ENCODE measurements at places on chromosomes 1 and 21.

DNA sequence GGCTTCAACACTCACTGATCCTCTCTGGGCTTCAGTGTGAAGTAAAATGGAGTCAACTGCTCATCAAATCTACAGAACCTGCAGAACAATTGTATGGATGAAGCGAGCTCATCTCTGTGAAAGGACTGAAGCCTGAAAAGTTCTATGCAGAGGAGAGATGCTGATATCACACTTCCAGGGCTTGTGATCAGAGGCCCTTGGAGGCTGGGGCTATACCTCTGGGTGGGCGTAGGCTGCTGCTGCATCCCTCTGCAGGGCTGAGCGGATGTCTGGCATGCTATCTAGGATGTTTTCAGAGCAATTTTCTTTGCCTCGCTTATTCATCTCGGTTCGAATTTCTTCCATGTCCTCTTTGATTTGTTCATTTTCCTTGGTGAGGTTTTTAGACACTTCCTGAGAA, 17.6 kb downstream of the OLFML2B start:
- no peak for DNase-seq

- no peak for DNase-seq
Measured at GRCh38 chr1:115644109-115644508, 2.3 kb downstream of the VANGL1 start.

DNA sequence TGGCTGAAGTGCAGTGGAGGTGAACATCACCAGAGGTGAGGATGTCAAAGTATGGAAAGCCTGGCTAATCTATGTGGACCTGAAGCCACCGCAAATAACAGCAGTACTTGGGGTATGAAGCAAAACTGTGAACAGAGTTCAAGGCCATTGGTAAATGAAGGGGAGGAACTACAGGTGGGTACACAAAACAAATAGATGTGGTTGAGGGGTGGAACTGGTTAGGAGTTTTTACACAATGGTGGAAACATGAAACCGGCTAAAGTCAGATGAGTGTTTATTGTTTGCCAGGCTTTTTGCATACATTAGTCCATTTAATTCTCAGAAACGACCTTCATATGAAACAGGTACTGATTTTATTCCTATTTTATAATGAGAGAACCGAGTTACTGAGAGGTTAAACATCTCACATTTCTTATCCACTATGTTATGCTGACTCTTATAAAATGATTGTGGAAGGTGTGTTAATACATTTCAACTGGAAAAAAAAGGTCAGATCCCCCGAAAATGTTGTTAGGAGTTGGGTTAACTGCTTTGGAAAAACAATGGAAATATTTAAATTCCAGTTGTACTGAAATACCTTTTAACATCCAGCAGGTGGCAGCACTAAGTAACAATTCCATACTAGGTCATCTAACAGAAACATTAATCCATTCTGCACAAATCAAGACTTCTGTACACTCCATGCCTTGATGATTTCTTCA, 44.3 kb upstream of the GTF2B start:
- DNase-seq, result peak; percentile 48

DNA sequence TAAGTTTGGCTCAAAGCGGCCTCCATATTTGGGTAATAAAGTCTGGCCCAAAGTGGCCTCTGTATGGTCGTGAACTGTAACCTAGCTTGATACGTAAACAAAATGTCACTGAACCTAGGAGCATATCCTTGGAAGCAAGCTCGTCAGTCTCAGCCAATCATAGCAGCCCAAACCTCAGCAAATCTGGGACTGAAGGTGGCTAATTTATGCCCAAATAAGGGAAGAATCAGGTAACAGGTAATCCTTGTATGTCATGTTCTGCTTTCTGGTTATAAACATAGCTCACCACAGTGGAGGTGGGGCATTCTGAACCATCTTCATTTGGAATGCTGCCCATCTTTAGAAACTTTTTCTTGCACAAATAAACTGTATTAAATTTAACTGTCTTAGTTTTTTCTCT, 281.1 kb downstream of the TTLL7 start:
- DNase-seq, result no peak

DNA sequence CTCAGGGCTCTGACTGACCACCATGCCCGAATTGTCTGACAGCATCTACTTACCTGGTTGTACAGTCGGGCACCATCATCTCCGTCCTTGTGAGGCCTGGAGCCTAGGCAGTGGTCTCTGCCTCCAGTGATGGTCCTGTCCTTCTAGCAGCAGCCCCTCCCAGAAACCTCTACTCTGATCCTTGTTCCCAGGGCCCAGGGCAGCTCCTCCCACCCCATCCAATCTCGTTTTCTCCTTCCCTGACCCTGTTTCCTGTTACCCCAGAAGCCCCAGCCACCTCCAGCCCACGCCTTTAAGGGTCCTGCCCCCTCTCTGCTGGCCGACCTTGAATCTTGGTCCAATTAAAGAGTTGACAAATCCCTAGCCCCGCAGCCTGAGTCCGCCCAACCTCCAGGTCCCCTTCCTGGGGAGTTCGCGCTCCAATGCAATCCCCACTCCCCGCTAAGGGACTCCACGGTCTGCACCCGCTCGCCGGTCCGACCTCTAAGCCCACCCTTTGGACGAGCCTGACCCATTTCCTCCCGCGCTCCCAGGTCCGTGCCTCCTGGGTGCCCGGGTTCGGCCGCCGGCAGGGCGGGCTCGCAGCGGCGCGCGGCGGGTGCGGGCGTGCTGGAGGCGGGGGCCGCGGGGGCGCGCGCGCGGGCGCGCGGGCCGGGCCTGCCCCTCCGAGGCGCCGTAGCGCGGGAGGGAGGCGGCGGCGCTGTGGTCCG, at the start of gene B4GALT2:
Gene B4GALT2 (plus strand): TSS at position 660 of the 710 bp plus-strand sequence. CDS start 1,951 bp downstream, outside the sequence.
- no peak for DNase-seq

- DNase-seq, result no peak
Measured at GRCh38 chr1:213443415-213443814, 392.4 kb downstream of the RPS6KC1 start.

GRCh38 chr1:30194741-30195423, 528.5 kb downstream of the MATN1 start:
- DNase-seq, result no peak

DNA sequence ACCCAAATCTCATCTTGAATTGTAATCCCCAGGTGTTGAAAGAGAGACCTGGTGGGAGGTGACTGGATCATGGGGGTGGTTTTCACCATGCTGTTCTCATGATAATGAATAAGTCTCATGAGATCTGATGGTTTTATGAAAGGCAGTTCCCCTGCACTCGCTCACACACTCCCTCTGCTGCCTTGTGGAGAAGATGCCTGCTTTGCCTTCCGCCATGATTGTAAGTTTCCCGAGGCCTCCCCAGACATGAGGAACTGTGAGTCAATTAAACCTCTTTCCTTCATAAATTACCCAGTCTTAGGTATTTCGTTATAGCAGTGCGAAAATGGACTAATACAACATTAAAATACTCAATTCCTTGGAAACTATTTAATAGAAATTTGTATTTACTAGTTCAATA, 99.2 kb downstream of the PROX1 start:
- DNase-seq, result no peak

DNA sequence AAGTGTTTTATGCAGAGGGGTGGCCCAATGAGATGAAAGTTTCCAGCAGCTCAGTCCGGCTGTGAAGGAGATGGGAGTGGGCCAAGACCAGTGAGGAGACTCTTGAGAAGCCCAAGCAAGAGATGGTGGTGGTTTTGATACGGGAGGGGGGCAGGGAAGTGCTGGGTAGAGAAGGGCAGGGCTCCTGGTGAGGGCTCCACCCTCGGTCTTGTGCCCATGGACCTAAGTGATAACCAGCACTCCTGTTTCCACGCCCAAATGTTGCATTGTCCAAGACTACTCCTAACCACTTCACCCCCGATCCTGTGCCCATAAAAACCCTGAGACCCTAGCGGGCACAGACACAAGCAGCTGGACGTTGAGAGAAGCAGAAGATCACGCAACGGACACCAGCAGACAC, 140.9 kb downstream of the MIS18A start:
- DNase-seq, result no peak

GRCh38 chr1:2979191-2980072, 41.8 kb upstream of the ACTRT2 start:
- DNase-seq, result no peak

GRCh38 chr1:19205403-19205802, 4.7 kb downstream of the UBR4 start:
- no peak for DNase-seq

DNA sequence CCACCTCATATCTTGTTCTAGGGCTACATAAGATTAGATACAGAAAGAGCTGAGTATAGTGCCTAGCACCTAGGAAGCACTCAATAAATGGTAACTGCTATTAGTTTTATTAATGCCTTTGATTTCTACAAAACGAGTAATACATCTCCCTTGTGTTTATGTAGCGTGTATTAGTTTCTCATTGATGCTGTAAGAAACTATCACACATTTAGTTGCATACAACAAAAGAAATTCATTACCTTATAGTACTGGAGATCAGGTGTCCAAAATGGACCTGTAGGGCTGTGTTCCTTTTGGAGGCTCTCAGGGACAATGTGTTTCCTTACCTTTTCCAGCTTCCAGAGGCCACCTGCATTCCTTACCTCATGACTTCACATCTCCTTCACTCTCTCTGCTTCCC, 961 bp upstream of the ERO1B start:
- DNase-seq, result no peak

- no peak for DNase-seq
Measured at GRCh38 chr1:116465845-116466685, 93.0 kb downstream of the ATP1A1 start.

DNA sequence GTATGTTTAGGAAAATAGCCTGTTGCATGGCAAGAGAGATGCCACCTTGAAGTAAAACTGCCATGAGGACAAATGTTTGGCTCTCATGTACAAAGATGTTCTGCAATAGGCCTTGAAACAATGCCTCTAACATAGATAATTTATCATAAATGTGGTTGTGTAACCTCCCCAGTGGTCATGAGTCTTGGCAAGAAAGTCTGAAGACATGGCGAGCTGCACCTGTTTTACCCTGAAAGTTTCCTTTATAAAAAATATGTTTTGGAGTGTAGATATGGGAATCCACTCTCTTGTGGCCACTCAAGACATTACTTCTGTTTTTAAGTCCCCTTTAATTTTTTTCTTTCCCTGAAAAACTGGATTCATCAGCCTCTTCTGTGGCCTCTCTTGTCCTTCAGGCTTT, 2217.1 kb downstream of the NCAM2 start:
- no peak for DNase-seq

DNA sequence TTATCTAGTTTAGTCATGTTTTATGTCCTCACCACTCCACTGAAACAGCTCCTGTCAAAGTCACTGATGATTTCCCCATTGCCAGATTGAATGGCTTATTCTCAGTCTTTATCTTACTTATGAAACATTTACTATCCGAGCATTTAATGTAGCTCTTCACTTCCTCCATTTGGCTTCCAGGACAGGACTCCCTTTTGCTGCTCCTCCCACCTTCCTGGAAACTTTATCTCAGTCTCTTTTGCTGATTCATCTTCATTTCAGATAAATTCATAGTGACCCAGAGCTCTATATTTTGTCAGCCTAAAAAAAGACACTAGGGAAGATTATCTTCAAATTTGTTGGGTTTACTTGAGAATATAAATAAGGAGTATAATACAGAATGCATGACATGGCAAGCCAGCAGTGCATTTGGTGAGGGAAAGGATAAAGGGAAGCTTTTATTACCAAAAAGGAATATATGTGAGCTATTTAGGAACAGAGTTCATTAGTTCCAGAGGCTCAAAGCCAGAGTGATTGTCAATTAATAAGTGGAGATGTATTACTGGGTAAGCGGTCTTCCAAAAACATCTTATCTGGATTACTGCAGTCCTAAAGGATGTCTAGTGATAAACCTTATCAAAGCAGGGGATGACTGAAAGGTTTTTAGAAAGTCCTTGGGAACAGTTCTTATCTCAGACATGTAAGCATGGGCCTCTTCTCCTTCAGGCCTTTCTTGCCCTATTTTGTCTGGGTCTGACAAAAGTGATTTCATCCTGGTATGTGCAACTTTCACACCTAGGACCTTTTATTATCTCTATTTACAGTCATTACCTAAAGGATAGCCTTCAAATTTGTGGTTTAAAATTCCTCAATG, 25.6 kb downstream of the IL23R start:
- no peak for DNase-seq

DNA sequence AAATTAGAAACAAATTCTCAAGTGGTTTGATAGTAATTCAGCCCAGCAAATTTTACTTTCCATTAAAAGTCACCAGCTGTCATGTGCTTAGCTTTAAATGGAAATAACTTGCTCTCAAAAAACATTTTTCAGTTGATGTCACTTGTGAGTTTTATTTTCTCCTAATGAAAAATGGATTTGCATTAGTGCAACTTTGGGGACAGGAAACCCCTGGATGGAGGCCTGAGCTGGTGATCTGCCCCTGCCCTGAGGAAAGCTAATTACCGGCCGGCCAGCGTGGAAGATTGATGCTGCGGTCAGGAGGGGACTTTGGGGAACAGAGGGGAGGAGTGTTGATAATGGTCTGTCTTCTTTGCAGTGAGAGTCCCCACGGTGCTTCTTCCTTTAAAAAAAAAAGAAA, 66.8 kb upstream of the ANGPTL1 start:
- no peak for DNase-seq

DNA sequence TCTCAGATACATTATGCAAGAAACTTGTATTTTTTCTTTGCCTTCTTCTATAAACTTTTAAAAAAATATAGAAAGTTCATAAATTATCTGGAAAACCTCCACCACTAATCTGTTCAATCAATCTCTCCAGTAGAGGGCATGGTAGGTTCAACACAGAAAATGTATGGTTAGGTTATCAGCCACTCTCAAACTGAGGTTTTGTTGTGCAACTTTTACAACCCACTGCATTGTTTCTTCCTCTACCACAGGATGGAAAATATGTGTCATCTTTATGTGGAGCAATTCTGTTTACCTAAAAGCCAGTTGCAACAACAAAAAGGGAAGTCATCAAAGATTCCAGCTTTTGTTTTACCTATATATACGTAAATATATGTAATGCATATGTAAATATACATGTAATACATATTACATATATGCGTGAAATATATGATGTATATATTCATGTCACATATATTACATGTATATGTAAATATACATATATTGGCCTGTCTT, 3.0 kb upstream of the RGS2 start:
- DNase-seq, result peak; percentile 94

DNA sequence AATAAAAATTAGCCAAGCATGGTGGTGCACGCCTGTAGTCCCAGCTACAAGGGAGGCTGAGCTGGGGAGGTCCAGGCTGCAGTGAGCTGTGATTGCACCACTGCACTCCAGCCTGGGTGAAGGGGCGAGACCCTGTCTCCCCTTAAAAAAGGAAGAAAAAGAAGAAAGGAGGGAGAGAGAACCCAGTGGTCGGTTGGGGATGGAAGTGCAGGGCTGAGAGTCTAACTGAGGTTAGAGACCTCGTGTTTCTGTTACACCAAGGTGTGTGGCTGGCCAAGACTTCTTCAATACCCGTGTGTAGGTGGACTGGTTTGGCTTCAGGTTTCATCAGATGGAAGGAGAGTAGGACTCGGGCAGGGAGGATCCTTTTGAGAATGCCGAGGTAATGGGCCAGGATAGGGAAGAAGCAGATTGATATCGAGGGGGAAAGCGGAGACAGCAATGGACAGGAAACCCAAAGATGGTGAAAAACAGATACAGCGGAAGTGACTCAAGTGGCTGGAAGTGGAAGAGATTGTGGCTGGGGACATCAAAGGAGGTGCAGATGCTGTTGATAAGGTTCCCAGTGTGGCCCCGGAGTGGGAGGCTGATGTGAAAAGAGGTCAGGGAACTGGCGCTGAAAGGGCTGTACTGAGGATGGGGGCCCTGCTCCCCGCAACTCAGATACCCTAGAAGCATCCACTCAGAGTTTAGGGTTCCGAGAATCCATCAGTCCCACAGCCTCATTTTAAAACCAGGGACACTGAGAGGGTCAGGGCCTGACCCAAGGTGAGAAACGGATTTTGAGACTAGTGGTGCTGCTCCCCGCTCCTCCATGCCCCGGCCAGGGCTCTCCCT, 681 bp upstream of the UBXN10 start:
- peak; percentile 6 for DNase-seq

- DNase-seq, result no peak
Measured at GRCh38 chr1:3468236-3469103, 14.0 kb downstream of the ARHGEF16 start.
